Activated naive CD4-positive, alpha-beta T cell treated with anti-CD3 and anti-CD28 coated beads, Interleukin-2, amount 10 ng/mL, durations not matched to agents 5 hours and 36 hours (primary cell): ENCODE measurements at places on chromosomes 4 and X. TPM values are rescaled to one million over a fixed set of nuclear protein-coding genes. Genes with fewer than 3 reads are reported as not detected.

Gene NDST4
- total RNA-seq, result not detected

Gene MTMR1
- total RNA-seq, result 59.0 TPM

Gene TEX13C
- total RNA-seq, result not detected

Gene CXCL1
- not detected for total RNA-seq
